Hematopoietic multipotent progenitor cell treated with erythropoietin and hydrocortisone succinate and interleukin-3 and kit ligand, for 4 days (in vitro differentiated cells): ENCODE measurements at places on chromosomes 4 and X.

GRCh38 chrX:134634691-134635090, 23.6 kb downstream of the PLAC1 start:
- DNase-seq: no peak

GRCh38 chr4:101239665-101240064, 107.7 kb downstream of the PPP3CA start:
- no peak for DNase-seq

- DNase-seq: peak; percentile 1
These were observed 286.9 kb upstream of the FGF16 start for GRCh38 chrX:77160301-77160700.

GRCh38 chrX:139559383-139560042, 29.0 kb downstream of the F9 start:
- peak; percentile 74 for DNase-seq

DNA sequence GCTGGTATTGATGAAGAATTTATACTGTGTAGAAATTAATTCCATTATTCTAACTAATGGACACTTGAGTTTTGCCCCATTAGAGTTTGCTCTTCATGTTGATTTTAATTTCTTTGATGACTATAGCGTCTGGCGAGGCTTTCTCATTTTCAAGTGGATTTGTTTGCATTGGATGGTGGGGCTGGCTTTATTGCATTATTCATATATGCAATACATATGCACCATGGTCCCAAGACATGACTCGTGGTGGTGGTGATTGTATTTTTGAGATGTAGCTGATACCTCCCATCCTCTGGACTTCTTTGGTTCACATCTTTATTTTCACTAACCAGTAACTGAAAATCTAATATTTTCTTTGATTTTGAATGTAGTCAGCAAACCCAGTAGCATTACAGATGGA, 39.8 kb downstream of the PTTG2 start:
- DNase-seq: no peak

DNA sequence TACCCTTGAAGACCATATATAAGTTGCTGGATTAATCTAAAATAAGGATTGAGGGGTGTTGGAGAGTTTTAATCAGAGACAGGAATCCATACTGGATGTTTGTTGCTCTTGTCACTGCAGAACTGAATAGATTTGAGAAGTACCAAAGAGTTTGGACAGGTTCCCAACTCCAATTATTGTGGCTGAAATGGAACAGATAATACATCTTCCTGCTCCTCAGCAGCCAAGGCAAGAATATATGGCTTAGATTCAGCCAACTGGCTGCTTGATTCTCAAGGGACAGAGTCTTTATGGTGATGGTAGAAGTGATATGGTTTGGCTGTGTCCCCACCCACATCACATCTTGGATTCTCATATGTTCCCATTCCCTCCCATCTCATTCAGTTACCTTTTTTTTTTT, 97.0 kb upstream of the PDHA2 start:
- no peak for DNase-seq

DNA sequence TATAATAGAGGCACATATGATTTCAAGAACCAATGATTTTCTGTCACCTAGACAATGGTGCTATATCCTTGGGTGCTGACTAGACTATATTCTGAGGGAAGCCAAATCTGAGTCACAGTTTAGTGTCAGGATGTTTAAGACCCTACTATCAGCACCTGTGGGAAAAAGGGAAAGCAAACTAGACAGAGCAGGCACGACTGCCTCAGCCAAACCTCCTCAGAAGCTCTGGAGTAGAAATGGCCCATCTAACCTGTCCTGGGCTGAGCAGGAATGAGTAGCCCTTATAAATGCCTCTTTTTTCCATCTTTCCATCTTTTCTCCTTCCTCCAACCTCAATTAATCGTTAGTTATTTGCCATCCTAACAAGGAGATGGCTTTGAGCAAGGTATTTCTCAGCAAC, 80.4 kb upstream of the TECRL start:
- no peak for DNase-seq

- DNase-seq: no peak
These were observed 29.7 kb upstream of the IL9R start for GRCh38 chrX:155967653-155968325.

DNA sequence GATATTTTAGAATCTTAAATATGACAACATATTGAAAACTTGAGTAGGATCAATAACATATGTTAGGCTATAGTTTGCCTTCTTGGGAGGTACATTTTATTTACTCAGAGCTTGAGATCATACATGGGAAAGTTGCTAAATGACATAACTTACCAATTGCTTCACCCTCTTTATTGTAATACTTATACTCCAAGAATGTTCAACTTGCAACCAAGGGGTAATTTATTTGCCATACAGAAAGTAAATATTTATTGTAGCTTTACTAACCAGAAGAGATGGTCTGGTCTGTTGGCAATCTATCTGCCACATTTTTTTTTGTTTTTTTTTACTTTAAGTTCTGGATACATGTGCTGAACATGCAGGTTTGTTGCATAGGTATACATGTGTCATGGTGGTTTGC, 426.6 kb downstream of the ARHGAP24 start:
- DNase-seq: no peak

GRCh38 chr4:154044742-154045485, 256.0 kb upstream of the SFRP2 start:
- no peak for DNase-seq

DNA sequence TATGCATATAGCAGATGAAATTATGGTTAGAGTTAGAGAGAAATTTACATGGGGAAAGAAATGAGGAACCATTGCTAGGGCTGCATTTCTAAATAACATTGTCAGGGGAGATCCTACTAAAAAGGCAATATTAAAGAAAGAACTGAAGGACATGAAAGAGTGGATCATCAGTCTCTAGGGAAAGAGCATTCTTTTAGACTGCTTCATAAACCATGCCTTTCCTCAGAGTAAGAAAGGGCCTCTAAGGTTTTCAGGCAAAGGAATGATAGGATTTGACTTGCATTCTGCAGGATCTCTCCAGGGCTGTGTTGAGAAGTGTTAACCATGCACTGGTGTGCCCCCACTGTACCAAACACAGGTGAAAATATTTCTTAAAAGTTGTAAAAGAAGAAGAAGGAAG, 385.4 kb upstream of the MAD2L1 start:
- no peak for DNase-seq
